ENCODE measurements at places on chromosomes 5 and 9. TPM values are rescaled to one million over a fixed set of nuclear protein-coding genes. Genes with fewer than 3 reads are reported as not detected.
A peak's percentile ranks its signal among the peaks of the same experiment; 100 is the strongest.

GRCh38 chr9:117574099-117574498, 130.1 kb upstream of the TLR4 start:
- peak; percentile 53 for DNase-seq

GRCh38 chr5:132272311-132273210, 15.1 kb downstream of the PDLIM4 start:
- peak; percentile 80 for DNase-seq

DNA sequence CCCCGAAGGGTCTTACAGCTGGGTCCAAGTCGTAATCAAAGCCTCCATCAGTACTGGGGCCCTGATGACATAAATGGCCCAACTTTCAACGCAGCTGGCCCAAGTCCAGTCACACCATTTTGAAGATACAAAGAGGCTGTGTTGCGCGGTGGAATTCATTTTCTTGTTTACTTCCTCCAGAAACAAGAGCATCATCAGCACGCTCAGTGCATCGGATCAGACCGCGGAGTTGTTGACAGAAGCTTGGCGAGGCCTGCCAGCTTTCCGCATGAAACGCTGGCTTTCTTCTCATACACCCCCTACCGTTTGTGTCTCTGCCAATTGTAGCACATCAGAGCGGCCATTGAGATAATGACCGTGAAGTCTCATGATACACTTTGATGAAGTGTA, 101.7 kb upstream of the SPATA31D4 start:
- DNase-seq, result peak; percentile 97

DNA sequence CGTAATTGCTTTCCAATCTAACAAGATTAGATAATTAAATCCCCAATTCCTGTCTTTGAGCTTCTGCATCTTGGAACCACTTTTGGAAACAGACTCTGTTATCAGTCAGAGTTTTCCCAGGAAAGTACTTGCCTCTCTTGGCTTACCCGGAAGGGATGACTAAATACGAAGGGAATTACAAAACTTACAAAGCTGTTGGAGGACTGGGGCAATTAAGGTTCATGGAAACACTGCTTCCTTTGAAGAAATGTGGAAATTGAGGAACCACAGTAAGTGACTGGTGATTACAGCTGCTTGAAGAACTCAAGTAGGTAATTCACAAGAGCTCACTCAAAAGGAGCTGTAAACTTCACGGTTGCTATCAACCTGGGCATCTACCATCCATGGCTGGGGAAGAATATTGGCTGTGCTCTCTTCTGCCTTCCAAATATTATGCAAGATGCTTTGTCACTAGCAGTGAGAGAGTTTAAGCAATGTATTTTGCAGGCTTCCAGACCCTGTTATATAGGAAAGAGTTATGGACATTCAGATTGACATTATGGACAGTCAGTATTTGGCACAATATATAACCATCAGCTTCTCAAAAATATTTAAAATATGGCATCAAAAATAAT, 104.6 kb upstream of the MAN2A1 start:
- no peak for DNase-seq

DNA sequence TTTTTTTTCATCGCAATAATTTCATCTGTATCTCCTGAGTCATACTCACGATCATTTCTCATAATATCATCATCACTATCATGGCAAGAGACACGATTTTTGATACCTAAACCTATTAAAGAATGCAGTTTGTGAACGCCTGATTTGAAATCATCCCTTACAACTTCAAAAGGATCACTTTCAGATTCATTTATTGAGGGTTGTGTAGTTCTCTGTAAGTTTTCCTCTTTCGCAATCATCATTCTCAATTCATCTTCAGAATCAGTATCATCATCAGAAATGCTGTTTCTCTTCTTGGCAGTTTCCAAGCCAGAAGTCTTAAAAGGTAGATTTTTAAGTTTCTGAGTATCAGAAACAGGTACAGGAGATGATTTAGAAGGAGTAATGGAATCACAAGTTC, 9.7 kb downstream of the NOL8 start:
- no peak for DNase-seq

- DNase-seq, result no peak
Observed at GRCh38 chr9:135644631-135645218, 5.4 kb upstream of the GLT6D1 start.

GRCh38 chr9:110058304-110058953, 149.5 kb downstream of the C9orf152 start:
- peak; percentile 54 for DNase-seq

DNA sequence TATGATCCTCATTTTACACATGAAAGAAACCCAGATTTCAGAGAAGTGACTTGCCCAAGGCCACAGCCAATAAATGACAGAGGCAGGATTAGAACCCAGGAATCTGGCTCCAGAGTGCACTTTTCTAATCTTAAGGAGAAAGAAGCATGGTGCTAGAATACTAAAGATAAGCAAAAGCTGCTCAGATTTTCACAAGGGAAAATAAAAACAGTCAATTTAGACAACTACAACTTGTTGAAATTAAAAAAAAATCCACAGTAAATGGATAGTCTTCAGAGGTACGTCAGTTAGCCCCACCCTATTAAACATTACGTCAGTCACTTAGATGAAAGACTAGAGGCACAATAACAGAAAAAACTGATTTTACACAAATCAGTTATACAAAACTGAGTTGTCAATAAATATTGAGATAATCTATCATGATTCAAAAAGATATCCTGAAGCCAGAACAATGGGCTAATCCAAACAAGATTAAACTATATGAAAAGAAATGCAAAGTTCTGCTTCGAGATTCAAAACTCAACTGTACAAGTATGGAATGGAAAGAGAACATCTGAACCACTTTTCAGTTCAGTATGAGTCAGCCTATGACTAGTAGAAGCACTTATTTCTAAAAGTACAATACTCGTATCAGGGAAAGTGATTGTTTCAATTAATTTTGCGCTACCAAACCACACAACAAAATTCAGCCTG, 9.3 kb downstream of the TMEM245 start:
- DNase-seq, result no peak

DNA sequence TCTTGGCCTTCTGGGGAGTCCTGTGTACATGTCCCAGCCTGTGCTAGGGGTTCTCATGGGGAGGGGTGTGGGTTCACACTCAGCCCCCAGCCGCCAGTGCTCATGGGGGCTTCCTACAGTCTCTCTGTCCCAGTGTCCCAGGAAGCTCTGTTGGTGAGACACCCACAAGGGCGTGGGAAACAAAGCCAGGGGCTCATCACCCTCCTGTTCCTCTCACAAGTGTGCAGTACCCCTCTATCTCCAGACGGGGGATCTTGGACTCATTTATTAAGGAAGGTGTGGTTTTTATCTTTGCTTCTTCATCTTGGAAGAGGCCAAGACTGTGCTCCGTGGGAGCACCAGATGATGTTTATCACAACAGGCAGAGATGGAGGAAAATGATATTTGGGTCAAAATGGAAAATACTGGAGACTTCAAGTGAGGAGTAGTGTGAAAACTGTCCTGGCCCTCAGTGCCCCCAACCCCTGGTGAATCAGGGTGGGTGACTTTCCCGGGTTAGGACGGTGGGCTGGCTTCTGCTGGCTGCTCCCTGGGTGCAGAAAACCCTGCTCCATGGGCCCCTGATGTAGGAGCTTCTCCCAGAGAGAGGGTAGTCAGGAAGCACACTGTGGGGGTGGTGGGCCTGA, 15.2 kb downstream of the TMEM171 start:
- peak; percentile 46 for DNase-seq

DNA sequence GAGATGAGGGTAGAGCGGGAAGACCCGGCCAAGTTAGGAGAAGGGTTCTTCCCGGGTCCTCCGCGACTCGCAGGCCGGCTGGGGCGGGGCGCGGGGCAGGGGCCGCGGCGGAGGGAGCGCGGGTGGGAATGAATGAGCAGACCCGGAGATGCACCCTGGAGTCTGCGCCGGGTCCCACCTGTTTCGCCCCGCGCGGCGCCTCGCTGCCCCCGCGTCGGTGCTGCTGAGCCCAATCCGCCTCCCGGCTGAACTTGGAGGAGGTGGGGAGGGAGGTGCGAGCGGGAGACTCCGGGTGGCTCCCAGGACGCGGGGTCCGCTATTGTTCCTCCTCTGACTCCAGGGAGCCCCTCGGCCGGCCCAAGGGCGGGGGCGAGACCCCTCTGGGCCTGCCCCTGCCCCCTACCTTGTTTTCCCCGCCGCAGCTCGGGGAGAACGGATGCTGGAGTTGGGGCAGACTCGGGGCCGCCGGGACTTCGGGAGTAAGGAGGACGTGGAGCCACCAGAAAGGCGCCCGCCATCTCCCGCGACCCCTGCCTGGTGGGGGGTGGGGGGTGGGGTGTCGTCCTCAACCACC, 659 bp downstream of the RAI14 start:
- DNase-seq, result peak; percentile 51

- no peak for DNase-seq
Observed at GRCh38 chr5:61701877-61702602, 370.0 kb downstream of the ZSWIM6 start.

The SLC31A1 gene
- 28.5 TPM for total RNA-seq

- DNase-seq, result no peak
Observed at GRCh38 chr5:161284445-161284844, 262.1 kb downstream of the GABRB2 start.

- peak; percentile 90 for DNase-seq
Observed at GRCh38 chr9:126397056-126397455, 70.4 kb downstream of the MVB12B start.

The NOTCH1 gene
- total RNA-seq, result 28.5 TPM

The HAPLN1 gene
- 1.6 TPM for total RNA-seq

DNA sequence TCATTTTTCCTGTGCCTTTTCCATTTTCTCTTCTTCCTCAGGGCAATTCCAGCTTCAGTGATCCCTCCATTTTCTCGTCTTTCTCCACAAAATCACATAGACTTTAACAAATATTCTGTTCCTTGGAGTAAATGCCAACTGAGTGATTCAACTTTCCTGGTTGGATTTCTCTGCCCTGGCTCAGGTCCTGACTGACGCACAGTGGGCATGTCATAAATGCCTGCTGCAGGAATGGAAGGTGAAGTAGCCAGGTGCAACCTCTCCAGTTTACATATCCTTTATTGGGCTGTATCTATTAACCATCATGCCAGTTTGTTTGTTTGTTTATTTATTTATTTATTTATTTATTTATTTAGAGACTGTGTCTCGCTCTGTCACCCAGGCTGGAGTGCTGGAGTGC, 95.1 kb downstream of the MEF2C start:
- DNase-seq, result no peak

- DNase-seq, result no peak
Observed at GRCh38 chr9:108684288-108685025, 171.3 kb downstream of the ACTL7B start.

The PKN3 gene
- total RNA-seq, result 15.8 TPM

GRCh38 chr9:21252721-21253547, 13.1 kb upstream of the IFNA14 start:
- DNase-seq, result peak; percentile 35

DNA sequence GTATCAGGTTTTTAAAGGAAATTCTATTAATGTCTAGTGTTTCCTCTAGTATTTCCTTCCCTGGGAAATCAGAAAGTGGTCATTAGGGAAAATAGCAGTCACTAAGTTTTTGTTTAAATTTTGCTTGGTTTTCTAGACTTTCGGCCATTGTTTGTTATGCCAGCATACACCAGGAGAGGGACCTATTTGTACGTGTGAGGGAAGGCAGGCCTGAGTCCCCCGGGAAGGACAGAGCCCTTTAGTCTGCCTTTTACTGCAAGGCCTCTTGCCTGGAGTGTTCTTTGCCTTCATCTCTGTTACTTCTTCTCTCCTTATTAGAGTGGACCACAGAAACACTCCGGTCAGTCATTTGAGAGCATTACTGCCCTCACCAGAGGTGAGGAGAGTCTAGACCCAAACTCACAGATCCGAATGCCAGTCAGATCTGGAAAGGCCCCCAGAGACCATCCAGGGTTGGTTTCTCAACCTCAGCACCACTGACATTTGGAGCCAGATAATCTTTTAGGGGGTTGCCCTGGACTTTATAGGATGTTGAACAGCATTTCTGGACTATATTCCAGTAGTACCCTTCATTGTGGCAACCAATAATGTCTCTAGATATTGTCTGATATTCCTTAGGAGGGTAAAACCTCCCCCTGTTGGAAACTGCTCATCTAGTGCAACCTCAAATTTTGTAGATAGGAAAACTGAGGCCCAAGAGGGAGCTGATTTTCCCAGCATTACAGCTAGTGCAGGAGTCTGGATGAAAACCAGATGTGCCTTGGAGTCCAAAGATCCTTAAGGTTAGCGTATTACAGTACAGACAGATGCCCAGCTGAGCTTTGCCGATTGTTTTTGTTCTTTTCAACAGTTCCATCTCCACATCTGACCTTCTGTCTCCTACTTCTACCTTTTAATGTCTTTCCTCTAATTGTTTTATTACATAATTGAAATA, 93.0 kb upstream of the NIPAL4 start:
- peak; percentile 83 for DNase-seq

The HAVCR1 gene
- total RNA-seq, result not detected

DNA sequence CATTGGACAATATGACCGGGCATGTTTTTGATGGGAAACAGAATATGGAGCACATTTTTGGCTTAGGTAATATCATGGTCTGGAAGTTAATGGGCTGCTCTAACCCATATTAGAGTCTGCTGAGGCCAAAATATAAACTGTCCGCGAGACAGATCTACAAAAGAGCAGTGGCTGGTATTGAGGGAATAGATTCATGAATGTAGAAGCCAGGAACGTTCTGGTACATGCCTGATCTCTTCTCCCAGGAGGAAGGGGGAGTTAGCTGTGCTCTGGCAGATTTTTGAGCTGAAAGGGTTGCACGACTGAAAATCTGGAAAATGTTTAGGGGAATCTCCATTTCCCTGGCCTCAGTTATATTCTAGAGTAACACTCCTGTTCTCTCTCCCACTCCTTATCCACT, 42.9 kb upstream of the ZFR start:
- DNase-seq, result no peak

The SLC27A4 gene
- 28.0 TPM for total RNA-seq

GRCh38 chr9:114930056-114930812, at the start of gene TNFSF8:
TSS of gene TNFSF8 (minus strand) at chr9:114930591. CDS start at chr9:114930303, 288 bp downstream.
- no peak for DNase-seq

DNA sequence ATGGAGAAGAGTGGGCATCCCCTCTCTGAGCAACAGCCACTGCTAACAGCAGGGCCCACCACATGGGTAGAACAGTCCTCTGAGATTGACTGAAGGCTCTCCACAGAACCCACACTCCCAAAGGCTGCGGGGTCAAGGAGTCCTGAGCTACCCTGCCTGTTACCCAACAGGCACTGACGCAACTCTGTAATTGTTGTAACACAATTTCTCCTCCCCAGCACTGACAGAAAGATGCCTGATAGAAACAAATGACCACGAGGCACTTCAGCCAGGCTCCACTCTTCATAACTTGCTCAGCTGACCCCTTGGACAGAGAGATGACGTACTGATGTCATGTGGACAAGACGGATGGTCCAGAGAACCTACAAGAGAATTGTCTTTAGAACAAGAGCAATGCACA, 220.7 kb downstream of the SPOCK1 start:
- DNase-seq, result no peak

The EPB41L4B gene
- total RNA-seq, result 1.7 TPM

DNA sequence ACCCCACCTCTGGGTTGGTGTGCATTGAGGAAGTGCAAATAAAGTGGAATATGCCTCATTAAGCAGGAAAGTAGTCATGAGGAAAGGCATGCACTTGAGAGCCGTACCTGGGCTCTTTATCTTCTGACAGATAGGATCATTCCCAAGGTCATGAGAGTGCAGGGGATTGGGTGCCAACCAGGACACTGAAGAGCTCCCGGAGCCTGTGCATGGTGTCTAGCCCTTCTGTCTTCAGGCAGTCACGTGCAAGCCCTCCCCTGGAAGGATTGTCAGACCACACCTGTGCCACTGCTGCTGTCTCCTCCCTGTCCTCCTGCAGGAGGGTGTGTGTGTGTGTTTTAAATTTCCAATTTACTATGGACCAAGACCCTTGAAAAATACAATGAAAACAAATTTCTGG, 69.6 kb downstream of the PDE8B start:
- no peak for DNase-seq

- no peak for DNase-seq
Observed at GRCh38 chr5:93886917-93887361, 145.5 kb upstream of the POU5F2 start.

Data from SJCRH30 (cell line).